ENCODE measurements at places on chromosomes 2 and 18.

- no peak for DNase-seq
These were observed 8.7 kb downstream of the TMEM169 start for GRCh38 chr2:216090369-216090786.

DNA sequence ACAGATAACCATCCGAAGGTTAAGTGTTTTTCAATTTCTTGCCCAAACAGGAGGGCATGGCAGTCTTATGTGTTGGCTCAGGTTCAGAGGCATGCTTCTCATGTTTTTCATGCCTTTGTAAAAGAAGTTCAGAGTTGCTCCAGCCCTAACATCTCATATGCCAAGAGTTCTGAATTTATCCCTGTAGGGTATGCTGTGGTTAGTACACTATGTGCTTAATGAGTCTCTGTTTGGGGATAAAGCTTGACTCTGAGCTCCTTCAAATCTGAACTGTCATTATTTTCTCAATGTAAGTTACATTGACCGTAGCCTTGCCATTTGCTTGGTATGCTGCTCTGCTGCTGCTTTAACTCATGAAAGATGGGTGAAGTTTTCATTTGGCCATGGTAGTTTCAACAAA is 67.9 kb upstream of the PNPT1 start:
- no peak for DNase-seq

GRCh38 chr2:33210626-33211025 is 263.9 kb downstream of the LTBP1 start:
- DNase-seq: no peak

DNA sequence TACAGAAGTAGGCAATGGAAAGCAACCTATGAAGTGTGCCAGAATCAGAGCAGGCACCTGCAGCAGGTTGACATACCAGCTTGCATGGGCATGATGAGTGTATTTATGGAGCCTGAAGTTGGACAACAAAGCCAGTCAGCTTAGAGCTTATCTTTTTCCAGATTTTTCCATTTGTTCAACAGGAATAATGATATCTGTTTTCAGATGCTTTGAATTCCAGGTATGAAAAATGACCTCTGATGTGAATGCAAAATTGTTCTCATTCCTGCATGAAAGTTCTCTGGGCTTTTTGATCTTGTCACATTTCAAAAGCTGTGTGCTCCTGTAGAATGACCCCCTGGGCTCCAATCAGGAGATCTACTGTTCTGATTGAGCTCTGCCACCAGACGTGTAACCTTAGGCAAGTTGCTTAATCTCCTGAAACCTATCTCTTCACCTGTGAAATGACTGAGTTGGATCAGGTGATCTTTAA is 38.2 kb upstream of the VIT start:
- no peak for DNase-seq

DNA sequence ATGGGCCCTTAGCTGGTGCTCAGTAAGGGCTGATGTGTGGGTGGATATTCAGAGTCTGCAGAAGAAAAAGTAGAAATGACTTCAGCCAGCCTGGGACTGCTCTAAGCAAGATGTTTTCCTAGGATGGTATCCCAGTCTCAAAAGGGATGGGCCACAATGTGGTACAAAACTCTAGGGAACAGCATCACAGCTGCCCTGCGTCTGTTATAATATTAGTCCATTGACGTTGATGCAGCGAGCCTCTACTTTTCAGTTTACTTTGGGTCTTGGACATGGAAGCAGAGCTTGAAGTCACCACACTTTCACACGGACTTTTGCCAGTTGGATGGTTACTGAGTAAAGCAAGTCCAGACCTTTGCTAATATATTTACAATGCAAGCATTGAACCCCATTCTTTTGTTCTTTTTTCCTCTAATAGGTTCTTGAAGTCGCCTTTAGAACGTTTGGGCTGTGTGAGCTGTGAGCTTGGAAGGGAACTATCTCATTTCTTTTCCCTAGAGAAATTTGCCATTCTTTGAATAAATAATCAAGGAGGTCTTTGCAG is 105.7 kb downstream of the RDH14 start:
- no peak for DNase-seq

DNA sequence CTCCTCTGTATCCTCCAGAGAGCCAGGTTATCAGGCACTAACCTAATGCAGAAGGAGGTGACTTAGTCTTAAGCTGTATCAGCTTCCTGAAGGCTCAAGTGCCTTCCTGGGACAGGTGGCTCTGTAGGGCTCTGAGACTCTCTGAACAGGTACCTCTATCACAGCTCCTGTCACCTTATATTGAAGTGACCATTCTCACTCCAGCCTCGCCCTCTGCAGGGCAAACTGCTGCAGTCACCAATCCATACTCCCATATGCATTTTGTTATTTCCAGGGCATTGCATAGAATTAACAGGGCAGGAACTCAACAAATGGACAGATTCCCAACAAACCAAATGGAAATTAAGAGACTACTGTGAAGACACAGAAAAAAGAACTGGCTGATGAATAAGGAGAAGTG is 203.0 kb upstream of the REV1 start:
- no peak for DNase-seq

- DNase-seq: no peak
These were observed 7.0 kb downstream of the RNPEPL1 start for GRCh38 chr2:240575101-240575965.

- DNase-seq: no peak
These were observed 72.2 kb upstream of the TMEM17 start for GRCh38 chr2:62577994-62578781.

DNA sequence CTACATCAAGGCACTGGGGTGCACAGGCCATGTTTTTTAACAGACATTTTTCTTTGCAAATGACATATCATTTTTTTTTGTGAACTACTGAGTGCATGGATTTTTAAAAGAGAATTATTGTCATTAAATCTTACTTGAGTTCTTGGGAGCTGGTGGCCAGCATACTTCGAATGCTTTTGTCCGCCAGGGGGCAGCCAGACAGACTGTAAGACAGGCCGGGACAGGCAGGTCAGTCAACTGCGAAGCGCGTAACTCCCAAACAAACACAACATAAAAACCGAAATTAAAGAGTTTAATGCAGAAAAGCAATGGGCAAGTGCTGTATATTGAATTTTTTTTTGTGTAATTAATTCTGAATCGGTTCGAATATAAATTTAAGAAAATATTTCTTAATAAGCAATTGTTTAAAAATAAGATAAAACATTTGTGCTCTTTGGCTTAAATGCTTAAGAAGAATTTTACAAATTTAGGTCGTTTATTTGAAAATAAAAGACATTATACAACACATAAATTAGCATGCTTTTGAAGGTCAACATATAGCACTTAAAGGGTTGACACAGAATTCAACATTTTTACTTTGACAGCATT is 142.2 kb upstream of the PXDN start:
- DNase-seq: no peak

DNA sequence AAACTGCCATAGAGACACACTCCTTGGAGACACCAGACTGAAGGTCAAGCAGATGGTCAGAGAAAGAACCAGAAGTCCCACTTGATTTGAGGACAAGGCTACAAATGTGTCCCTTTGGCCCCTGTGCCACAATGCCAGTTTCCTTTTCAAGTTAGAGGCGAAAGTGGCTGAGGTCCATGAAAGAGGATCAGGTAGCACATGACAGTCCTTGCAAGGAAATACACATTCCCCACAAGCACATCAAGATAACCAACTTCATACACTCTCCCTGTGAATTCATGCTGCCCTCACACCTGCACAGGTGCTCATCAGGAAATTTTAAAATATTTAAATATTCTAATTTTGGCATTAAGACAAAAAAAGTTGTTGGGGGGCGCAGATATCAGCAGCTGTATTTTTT is 218.6 kb downstream of the TCF4 start:
- DNase-seq: no peak

DNA sequence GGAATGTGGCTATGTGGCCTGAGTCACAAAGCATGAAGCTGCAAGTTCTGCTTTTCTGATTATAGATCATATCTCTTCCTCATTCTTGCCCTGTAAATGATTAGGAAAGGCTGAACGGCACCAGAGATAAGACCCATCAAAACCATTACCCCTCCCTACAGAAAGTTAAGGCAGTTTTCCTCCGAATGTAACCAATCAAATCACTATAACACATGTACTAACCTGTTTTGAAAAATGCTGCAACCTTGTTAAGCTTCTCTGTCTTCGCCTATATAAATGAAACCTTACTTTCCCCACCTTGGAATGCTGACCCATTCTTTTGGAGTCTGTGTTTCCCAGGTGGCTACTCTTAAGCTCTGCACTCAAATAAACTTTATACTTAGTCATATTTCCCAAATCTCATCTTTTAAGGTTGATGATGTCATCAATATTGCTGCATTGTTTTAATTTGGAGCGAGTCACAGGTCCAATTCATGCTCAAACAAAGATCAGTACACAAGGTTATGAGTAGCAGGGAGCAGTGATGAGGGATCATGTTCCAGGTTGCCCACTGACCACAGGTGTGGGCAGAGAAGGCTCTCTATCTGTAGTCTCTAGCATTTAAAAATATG is 662.3 kb downstream of the IRS1 start:
- DNase-seq: no peak

DNA sequence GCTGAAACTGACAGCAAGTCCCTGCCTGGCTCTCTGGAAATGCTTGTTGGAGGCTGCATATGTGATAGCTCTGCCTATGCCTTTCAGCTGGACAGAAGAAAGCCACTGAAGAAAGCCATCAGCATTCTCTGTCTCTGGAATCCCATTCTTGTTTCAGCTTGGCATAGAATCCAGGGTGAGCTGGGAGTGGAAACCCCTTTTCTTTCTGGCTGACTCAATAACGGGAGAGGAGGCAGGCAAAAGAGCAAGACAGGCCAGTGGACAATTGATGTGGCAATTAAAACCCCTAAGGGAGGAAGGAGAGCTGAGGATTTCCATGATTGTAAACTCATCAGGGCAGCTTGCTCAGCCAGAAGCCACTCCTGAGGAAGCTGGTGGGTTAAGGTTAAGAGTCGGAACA is 208.1 kb downstream of the CLIP4 start:
- no peak for DNase-seq

DNA sequence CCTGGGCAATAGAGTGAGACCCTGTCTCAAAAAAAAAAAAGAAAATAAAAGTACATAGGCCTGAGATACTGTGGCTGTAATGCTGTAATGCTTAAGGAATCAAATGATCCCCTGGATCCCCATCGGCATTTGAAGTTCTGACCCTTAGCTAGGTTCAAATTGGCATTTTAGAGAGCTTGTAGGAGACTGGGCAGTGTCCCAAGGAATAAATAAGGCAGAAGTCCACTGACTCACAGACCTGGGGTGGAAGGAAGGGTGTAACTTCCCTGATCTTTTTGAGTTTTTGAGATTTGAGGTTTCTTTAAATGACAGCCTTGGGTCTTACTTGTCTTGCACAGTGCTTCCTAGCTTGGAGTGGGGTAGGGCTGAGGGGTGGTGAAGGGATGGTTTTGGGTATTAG is 553.7 kb downstream of the SLC4A3 start:
- no peak for DNase-seq

DNA sequence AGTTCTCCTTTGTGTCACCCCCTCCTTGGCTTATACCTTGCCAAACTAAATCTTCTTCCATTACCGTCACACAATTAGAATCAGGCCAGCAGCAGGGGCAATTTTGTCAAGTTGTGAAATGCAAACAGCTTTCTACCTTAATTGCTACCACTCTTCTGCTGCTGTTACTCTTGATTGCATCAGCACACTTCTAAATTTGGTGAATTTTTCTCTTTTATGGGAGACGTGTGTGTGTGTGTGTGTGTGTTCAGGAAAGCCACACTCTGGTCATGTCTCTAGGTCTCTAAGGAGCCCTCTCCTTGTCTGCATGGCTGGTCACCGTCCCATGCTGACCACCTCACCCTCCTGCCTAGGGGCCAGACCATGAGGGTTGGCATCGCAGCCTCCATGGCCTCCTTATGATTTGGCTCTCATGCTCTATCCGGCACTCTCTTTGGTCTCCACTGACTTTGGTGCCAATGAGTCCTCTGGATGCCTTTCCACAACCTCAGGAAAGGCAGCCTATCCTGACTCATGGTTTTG is 87.7 kb downstream of the GATA6 start:
- no peak for DNase-seq

DNA sequence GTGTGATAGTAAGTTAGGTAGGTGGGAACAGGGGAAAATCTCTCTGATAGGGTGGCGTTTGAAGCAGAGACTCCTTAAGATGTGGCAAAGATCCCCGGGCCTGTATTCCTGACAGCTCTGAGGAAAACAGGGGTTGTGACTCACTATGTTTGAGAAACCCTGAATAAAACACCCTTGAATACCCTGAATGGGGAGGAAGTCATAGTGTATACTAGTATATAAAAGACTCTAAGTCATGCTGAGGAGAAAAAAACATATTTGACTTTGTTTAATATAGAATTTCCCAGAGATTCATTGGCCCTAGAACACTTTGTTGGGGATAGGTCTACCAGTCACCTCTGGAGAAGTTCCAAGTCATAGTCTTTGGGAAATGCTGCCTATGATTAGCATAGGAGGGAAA is 590.9 kb downstream of the IRS1 start:
- DNase-seq: no peak

DNA sequence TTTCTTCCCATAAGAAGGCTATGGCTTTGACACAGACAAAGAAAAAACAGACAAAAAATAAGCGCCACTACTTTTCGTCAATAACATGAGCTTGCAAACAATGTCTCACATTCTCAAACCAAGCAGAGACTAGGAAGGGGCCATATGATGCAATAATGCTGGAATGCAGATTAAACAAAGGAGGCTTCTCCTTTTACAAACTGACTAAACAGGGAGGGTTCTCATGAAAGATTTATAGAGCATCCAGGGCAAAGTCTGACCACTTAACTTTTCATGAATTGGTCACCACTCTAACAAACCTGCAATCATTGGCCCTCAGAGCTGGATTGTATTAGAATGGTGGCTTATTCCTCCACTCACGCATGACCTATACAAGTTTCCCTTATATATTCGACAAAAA is 663.3 kb upstream of the CHAC2 start:
- no peak for DNase-seq

GRCh38 chr2:235418918-235419317 is 74.9 kb upstream of the AGAP1 start:
- no peak for DNase-seq

DNA sequence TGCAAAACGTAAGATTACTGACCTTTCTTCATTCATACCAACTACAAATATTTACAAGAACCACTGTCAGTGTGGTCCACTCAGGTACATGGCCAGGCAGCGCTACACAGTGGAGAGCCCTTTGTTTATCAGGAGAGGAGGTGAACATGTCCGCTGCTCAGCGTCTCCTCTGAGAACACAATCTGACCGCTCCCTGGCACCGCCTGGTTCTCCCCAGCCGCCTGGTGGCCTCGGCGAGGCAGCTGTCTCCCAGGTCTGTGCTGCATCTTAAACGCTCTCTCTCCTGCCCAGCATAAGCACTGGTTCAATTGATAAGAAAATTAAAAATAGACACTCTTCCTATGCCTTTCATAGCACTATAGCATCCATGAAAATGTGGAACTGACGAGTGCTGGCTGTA is 146.8 kb upstream of the PXDN start:
- no peak for DNase-seq

DNA sequence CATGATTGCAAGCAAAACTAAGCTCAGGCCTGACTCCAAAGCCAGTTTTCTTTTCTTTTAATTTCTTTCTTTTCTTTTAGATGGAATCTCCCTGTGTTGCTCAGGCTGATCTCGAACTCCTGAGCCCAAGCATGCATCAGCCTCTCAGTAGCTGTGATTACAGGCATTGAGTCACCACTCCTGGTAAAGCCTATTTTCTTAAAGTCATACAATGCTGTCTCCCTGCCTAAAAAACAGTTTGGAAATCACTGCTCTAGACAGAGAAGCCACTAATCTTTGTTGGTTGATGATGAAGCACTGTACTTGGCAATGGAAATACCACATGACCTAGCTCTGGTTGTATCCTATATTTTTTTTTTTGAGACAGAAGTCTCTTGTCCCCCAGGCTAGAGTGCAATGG is 33.1 kb upstream of the ZNF532 start:
- DNase-seq: no peak

All from activated CD8-positive, alpha-beta memory T cell treated with anti-CD3 and anti-CD28 coated beads for 1 hour (primary cell).